ENCODE measurements at places on chromosomes 7 and 10.

DNA sequence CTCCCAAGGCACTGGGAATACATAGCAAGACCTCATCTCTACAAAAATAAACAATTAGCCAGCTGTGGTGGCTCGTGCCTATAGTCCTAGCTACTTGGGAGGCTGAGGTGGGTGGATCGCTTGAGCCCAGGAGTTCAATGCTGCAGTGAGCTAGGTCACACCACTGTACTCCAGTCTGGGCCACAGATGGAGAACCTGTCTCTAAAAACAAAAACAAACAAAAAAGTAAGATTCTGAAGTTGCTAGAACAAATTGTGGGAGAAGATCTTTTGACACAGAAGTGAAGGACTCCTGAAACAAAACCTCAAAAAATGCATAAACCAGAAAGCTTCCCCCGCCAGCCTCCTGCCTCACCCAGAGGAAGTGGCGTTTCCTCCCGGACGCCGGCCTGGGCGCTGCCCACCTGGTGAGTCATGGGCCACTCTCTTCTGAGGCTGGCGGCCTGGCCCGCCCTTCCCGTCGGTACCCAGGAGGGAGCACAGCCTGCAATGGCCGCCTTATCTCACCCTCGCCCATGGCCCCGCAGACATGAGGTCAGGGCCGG lies 25.4 kb upstream of the ELN start:
- no peak for DNase-seq

- DNase-seq = no peak
Measured at GRCh38 chr10:116708391-116708821, 34.0 kb downstream of the HSPA12A start.

DNA sequence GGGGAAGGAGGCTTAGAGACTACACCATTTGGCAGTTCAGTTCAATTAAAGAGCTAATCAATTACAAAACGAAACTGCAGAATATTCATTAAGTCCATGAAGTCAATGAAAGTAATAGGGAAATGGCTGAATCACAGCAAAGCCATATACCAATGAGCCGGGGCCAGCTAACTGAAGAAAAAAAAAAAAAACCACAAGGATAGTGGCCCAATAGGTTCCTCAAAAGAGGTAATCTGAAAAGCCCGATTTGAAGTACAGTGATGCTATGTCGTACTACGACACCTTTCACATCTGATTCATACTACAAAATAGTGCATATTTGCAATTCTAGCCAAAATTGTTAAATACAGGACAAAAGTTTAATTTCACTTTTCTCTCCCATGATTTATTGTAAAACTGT lies 2.5 kb downstream of the ARHGAP12 start:
- no peak for DNase-seq

DNA sequence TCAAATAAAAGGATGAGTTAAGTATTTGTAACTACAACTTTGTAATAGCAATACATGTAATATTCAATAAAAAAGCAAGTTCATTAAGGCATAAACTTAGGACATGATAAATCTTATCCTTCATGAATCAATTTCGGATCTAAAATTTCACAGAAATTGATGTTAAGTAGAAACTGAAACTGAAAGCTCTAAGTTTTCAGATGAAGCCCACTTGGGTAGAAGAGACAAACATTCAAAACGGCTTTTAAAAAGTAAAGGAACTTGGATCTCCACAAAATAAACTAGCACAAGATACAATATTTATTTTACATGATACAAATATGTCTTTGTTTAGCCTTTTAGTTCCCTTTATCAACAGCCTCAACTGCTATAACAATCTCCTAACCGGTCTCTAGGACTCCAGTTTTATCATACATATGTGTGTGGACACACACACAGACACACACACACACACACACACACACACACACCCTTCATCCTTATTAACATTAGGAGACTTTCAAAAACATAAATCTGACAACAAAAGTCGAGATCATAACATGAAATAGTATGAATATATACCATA lies 83.7 kb downstream of the USP6NL start:
- DNase-seq = no peak

- DNase-seq = no peak
Measured at GRCh38 chr7:151431768-151432311, 8.1 kb downstream of the CRYGN start.

GRCh38 chr7:77565917-77566316 lies 28.8 kb downstream of the PTPN12 start:
- DNase-seq = no peak

DNA sequence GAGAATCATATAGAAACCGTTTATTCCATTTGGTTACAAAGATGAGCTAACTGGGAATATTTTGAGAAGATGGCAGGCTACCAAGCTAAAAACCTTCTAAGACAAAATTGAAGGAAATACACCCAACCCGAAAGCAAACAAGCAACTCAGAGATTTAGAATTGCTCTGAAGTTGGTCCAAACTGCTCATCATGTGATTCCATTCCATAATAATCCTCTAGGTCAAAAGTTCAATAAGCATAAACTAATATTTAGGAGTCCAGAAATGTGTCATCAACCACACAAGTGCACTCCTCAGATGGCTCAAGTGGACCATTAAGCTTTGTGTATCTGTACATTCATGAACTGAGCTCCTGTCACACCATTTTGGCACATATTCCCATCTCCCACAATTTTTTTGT lies 28.7 kb downstream of the DGKI start:
- DNase-seq = no peak

GRCh38 chr7:30938435-30939316 lies 25.1 kb upstream of the GHRHR start:
- DNase-seq = no peak

GRCh38 chr10:22321924-22322640 lies 1.2 kb downstream of the BMI1 start:
- DNase-seq = no peak

DNA sequence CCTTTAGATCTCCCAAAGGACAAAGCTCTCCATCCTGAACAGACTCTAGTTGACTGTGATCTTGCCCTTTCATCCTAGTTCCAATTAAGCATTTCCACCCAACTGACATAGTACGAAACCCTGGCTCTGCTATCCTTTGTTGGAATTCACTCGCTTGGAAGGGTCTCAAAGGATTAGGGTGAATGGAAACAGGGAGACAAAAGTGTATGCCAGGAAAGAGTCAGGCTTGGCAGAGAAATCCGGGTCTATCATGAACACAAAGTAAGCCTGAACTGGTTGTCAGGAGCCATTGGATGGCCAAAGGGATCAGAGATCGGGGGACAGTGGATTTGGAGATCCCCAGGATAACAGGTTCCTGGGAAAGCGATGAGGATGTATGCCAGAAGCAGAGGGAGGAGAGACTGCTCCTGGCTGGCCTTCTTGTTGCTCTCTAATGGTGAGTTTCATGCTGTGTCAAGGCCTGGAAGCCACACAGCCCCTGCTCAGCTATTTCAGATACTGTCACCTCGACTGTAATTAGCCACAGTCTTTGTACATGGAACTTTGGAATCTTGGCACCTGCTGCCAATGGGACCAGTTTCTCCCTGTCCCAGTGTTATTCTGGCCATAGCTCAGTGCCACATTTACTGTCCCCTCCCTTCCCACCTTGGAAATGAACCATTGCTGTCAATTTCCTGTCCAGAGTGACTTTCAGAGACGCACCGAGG lies 1168.7 kb upstream of the AUTS2 start:
- DNase-seq = no peak

DNA sequence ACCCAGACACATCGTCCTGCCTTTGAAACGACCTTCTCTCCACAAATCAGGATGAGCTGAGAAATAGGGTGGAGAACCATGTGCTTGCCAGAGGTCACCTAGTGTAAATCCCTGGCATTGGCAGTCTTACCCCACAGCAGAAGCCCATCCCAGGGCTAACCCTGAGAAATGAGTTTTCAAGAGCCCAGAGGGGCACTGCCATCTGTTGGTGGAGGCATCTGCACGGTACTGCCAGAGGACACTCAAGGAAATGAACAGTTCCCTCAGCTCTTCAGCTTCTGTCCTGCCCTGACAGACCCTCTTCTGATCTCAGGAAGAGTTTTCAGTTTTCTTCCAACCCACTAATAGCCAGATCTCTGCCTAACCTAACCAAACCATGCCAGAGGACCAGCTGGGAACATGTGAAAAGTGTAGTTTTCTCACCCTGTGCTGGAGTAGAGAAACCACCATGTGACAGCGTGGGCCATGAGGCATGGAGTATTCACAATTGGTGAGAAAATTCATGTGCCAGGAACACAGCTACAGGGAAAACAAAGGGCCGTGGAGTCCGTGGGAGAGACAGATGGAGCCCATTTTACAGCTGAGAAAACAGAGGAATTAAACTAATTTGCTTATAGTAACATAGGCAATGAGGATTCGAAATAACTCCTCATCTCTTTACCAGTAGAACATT lies 37.7 kb upstream of the ITPRID1 start:
- DNase-seq = no peak

DNA sequence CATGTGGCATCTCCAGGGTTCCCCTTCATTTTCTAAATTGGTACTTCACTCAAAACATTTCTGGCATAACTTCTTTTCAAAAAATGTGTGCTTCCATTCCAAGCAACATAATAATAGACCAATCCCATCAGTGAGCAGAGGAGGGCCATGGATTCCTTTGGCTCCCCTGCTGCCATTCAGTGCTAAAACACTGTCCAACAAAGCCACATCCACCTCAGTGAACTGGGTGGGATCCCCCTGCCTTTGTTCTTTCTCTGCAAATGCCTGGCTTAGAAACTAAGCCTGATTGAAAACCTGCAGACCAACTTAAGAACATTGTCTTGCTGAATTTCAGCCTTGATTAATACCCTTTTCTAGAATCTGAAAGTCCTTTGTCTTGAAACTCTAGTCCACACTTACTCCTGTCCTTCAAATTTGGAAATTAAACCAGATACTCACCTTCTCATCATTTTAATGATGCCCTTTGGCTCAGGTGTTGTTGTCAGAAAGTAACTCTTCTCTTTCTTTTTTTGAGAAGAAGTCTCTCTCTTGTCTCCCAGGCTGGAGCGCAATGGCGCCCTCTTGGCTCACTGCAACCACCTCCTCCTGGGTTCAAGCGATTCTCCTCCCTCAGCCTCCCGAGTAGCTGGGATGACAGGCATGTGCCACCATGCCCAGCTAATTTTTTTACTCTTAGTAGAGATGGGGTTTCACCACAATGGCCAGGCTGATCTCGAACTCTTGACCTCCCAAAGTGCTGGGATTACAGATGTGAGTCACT lies 132.3 kb downstream of the PLXNA4 start:
- no peak for DNase-seq

GRCh38 chr10:30784897-30785605 lies 155.5 kb upstream of the LYZL2 start:
- DNase-seq = peak; percentile 63

DNA sequence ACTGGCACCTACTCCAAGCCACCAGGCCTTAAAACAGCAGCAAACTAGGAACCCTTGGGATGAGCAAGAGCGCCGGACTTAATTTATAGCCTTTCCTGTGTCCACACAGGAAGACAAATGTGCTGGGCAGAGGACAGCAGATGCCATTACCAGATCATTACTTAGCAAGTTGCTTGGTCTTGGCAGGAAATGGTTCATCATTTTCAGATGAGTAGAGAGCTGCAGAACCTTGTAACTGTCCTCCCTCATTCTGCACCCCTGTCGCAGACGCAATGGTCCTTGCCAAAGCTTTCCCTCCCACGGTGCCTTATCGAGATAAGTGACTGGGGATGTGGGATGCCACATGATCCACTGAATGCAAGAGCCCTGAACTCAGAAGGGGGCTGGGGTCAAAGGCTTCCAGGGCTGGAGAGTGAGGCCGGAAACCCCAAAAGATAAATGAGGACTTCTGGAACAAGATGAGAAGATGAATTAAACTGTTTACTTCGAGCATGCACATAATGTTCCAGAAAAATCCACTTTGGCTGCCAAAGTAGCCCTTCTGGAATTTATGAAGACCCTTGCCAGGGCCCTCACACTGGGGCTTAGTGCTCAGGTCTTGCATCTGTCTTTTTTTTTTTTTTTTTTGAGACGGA lies 145.6 kb upstream of the ZNF32 start:
- no peak for DNase-seq

DNA sequence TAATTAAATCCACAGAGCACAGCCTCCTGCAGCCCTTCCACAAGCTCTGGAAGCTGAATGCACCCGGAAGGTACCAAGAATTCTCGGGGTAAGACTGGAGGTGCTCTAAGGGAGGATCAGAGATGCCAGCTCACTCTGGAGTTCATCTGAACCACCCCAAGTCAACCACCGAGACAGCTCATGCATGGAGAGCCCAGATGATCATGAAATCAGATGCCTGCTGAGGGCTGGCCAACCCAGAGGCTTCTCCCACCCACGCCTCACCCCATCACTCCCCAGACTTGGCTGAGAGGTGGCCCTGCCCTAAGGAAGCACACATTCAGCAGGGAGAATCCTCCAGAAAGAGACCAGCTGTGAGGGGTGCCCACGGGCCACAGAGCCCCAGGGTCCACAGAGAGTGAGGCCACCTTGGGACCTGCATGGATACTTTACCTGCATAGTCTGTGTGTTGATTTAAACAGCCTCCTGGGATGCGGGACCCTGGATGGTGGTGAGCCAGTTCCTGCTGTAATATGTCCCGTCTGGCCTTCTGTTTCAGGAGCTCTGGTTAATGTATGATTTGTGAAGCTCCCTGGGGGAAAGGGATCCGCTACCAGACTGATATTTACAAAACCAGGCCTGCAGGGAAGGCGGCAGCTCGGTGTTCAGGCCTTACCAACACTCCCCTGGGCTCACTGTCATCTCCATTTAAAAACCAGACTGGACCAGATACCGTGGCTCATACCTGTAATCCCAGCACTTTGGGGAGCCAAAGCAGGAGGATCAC lies 64.9 kb downstream of the INSIG1 start:
- DNase-seq = no peak

DNA sequence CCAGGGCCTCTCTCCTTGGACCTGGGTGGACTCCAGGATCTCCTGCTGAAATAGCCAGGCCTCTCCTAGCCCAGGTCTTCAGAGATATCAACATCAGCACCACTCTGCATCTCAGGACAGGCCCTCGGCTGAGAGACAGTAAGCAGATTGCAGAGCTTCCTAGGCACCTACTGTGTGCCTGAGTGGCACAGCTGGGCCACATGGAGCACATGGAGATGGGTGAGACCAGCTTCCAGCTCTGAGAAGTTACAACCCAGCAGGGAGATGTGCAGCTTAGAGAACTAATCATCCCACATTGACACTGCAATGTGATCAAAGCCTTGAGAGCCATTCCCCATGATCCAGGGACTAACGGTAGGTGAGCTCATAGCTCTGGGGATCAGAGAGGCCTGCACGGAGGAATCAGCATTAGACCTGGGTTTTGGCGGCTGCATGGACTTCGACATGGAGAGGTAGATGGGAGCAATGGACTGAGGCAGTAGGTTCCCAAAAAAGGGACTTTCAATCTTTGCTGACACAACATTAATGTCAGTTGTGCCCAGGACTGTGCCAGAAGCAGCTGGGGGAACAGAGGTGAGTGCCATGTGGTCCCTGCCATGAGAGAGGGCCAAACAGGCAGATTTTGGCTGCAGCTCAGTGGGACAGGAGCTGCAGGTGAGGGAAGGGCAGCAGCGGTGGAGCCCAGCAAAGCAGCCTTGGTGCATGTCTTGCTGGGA lies 76.0 kb upstream of the LEP start:
- no peak for DNase-seq

- no peak for DNase-seq
Measured at GRCh38 chr10:103661198-103661950, 167.9 kb downstream of the NEURL1 start.
